ENCODE measurements at places on chromosomes 4 and X.

DNA sequence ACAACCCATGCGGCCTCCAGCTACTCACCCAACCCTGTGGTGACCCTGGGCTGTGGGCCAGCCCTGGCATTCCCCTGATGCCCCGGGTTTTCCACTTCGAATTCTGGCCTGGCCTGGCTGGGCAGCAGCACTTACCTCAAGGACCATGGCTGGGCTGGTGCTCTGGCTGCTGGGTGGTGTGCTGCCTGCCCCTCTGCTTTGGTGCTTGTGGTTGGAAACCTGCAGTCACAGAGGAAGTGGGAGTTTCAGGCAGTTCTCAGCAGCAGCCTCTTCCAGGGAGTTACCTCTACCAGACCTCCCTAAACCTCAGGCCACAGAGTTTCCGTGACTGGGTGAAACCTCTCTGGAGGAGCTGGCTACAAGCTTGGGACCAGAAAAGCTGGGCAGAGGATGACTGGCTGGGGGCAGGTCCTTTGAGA, at the start of gene CXCR3:
CXCR3 (minus strand) TSS at position 209 of the 419 bp plus-strand sequence; CDS start at position 147, 62 bp downstream.
- no peak for DNase-seq

DNA sequence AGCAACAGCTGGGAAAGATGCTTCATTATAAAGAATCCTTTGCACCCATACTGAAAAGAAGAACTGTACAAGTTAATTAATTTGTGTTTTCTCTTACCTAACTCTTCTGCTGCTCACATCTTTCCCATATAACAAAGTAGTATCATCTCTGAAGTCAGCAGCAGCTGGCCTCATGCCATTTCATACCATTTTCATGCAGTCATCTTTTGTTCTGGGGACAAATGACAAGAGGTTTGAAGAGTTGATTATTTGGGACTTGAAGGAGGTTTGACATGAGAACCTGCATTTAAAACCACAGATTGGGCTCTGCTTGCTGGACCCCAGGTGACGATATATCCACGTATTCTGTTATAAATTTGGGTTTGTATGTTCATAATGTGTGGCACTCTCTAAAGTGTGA, 430.3 kb downstream of the SPRY1 start:
- DNase-seq: no peak

GRCh38 chr4:153223930-153224329, 19.7 kb downstream of the TRIM2 start:
- peak; percentile 34 for DNase-seq

DNA sequence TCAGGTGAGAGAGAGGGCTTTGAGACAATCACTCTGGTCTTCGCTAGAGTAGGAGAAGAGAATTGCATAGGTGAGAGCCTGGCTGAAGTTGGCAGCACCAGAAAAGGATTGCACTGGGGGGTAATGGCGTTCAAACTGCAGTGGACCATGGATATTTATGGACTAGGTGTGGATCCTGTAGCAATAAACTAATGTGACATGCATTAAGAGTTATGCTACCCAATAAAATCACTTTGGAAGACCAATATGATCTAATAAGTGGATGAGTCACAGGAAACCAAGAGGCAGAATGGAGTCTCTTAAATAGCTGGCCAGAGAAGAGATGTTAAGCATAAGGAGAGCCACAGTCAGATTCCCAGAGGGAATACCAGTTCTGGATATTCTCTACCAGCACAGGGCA, 259.8 kb downstream of the FBXO8 start:
- no peak for DNase-seq

GRCh38 chr4:8350352-8350751, 80.8 kb downstream of the HTRA3 start:
- no peak for DNase-seq

- peak; percentile 12 for DNase-seq
Measured at GRCh38 chr4:15665753-15666365, 10.7 kb upstream of the FBXL5 start.

DNA sequence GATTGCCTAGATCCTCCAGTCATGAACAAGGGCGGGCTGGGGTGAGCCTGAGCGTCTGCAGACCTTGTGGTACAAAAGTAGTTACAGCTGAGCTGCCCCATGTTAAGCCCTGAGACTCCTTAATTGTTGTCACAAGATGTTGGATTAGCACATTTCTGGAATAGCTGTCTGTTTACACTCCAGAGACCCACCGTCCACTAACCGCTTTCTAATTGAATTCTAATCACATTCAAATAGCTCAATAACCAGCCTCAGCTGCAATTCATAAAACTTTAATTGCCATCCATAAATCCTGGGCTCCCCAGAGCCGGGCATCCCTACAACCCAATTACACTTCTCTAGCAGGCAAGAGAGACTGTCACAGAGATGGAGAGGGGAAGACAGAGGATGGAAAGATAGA, 1.6 kb upstream of the GSX2 start:
- no peak for DNase-seq

DNA sequence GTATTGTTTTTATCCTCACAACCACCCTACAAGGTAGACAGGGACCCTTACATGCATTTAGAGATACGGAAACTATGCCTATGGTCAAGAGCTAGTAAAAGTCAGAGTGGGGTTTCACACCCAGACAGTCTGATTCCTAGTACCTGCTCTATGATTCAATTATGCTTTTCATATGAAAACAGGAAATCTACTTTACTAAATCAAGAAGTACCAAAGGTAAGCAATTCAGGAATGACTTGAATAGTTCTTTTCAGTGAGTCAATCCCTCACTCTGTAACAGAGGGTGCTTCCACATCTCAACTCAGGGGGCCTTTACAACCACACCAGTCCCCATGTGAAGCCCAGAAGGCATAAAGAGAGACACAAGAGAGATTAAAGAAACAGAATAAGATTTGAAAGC, 191.4 kb downstream of the PPP3CA start:
- no peak for DNase-seq

DNA sequence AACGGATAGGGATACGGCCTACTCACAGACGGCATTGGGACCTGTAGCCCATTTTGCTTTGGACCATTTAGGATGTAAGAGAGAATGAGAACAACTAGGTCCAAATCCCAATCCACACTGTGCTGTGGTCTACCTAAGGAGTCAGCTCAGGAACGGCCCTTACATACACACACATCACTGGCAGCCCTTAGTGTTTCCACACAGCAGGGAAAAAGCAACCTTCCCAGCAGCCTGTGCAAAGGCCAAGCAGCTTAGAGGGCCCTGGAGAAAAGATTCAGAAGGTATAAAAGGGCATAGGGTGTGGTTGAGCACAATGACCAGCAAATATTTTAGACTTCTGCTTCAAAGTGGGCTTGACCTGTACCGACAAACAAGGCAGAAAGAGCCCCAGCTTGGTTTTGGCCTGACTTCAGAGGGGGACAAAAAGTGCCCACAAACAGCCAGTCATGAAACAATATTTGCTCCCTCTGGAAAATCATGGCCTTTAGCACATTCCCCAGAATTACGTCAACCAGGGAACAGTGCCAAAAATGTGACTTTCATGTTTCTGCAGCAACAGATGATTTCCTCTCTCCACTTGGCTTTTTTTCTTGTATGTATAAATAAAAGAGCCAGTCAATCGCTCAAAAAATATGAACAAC, 359.5 kb upstream of the FGF16 start:
- peak; percentile 20 for DNase-seq

DNA sequence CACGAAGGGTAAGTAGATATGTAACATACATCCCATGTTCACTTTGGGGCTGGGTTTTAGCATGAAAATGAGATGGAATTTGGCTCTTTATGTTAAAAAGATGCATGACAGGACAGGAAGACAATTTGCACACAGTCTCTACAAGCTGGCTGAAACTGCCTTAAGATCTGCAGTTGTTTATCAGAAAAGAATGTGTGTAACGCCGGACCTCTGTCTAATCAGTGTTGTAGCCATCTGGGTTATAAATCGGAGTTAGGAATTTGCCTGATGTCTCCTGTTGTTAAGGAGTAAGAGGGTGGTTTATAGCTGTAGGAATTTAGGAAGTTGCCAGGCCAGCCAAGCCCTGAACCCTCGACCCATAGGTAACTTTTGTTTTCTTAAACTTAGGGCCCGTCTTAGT, 562.9 kb upstream of the FAT1 start:
- no peak for DNase-seq

DNA sequence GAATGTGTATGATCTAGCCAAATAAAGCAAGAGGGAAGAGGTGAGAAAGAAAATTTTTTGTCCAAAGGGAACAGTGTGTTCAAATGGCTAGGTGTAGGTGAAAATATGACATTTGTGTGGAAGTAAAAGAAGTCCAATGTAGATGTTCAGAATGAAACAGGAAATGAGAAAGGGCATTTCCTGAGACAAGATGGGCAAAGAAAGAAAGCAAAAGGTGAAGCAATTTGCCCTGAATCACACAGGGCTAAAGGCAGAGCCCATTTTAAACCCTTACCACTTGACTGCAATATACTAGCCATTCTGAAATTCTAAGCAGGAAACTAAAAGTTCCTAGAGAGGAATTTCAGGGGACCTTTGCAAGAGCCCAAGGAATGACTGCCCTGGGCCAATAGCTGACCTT, 36.0 kb downstream of the CLOCK start:
- DNase-seq: no peak

GRCh38 chr4:56908206-56909085, 746 bp downstream of the REST start:
- DNase-seq: peak; percentile 93

- DNase-seq: peak; percentile 15
Measured at GRCh38 chr4:76212851-76213414, 691 bp downstream of the SCARB2 start.

GRCh38 chr4:93184053-93184452, 644.5 kb upstream of the ATOH1 start:
- no peak for DNase-seq

DNA sequence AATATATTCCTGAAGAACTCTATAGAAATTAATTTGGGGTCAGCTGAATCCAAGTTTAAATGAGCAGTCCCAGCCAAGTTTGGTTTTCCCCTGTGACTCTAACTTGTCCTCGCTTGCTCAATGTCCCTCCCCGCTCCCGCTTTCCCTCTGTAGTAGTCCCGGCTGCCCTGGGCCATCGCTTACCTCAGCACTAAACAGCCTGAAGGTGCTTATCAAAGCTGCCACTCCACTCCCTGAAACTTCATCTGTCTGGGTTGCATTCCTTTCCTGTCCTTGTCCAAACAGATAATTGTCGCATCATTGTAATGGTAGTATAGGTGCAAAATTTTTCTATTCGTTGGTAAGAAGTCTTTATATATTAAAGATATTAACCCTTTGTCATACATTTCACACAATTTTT, 12.8 kb downstream of the SLC25A43 start:
- DNase-seq: no peak

- DNase-seq: peak; percentile 27
Measured at GRCh38 chrX:155767876-155768769, 113.0 kb upstream of the VAMP7 start.

- DNase-seq: no peak
Measured at GRCh38 chr4:28062562-28062961, 1201.9 kb downstream of the STIM2 start.

- no peak for DNase-seq
Measured at GRCh38 chr4:169437299-169438047, 166.7 kb upstream of the SH3RF1 start.

- peak; percentile 26 for DNase-seq
Measured at GRCh38 chrX:53494436-53494835, 60.3 kb upstream of the HSD17B10 start.

DNA sequence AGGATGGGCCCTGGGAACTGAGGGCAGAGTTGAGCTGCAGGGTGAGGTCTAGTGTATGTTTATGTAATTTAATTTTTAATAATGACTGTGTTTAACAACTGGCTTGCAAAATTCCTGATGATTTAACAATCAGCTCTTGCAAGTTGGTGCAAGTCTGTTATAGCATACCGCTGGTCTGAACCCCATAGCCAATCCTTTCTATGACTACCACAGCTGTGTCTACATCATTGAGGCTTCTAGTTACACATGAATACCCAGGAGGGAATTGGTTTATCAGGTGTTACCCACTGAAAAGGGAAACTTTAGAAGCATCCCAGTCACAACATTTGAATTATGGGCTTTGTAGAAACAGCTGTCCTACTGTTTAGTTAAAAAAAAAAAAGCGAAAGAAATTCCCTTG, 38.3 kb downstream of the SUPT20HL1 start:
- no peak for DNase-seq

- DNase-seq: no peak
Measured at GRCh38 chrX:49901048-49901447, 21.3 kb upstream of the CLCN5 start.

DNA sequence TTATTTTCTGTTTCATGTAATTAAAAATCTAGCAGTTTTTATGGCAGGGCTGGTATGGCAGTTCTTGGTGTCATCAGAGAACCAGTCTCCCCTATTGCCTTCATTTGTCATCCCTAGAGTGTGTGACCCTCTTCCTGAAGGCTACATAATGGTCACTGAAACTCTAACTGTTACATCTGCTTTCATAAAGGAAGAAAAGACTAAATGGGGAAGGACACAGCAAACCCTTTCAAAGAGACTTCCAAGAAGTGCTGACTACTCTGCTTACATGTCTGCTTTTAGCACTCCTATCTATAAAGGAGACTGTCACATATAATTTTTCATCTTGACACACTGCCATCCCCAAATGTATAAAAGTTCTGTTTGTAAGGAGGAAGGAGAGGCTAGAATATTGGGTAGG, 105.9 kb upstream of the DIAPH2 start:
- DNase-seq: no peak

- no peak for DNase-seq
Measured at GRCh38 chrX:136453771-136454170, 34.0 kb upstream of the BRS3 start.

DNA sequence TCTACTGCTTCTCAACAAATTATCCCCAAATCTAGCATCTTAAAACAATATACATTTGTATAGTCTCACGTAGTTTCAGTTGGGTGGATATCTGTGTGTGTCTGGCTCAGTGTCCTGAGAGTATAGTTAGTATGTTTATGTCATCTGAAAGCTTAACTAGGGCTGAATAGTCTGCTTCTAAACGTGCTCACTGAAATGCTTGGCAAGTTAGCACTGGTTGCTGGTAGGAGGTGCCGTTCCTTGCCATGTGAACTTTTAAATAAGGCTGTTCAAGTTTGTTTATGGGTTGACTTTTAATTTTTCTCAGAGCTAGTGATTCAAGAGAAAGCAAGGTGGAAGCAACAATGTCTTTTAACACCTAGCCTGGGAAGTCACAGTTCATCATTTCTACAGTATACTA, 1673.6 kb downstream of the PCDH7 start:
- DNase-seq: no peak

DNA sequence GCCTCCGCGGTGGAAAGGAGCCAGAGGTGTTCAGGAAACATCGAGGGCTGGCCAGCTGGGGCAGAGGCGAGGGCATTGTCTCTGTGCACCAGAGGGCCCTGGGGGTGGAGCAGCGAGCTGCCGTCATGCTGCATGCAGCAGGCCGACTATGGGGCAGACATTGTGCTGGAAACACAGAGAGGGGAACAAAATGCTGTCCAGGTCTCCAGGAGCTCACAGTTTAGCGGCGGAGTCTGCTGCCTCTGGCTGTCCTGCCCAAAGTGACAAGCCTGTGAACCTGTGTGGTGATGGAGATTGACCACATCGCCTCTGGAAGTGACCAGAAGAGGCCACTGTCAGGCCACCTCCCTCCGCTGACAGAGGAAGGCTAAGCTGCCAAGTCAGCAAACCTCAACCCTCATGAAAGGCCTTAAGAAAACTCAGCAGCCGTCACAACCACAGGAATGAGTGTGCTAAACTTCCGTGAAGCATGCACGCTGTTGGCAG, 20.1 kb upstream of the SASH3 start:
- DNase-seq: peak; percentile 51

GRCh38 chrX:137431693-137432488, 134.0 kb upstream of the ZIC3 start:
- no peak for DNase-seq
